H54 (cell line): ENCODE measurements at places on chromosomes 2 and 18.

DNA sequence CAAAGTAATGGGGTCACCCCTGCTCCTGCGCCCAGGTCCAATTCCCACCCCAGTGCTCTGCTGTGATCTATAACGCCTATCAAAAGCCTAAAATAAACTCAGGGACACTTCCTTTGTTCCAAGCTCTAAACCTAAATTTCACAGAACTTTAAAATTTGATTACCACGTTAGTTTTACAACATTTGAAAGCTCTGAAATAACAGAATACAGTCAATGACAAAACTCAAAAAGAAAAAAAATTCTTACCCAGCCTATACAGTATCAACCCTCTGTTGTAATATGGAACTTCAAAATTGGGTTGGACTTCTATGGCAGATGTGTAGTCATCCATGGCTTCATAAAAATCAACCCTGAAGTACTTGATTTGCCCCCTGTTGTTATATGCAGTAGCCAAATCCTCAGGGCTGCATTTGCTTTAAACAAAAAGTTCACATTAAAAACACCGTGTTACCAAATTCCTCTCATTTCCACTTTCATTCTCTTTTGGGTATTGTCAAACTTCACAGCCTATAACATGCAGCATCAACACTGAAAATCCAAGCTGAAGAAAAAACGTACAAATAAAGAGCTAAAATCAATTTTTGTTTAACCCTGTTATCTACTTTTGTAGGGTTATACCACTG, 4.0 kb downstream of the TTC32 start:
- no peak for DNase-seq

- no peak for DNase-seq
Measured at GRCh38 chr2:25822190-25823117, 55.8 kb downstream of the ASXL2 start.

DNA sequence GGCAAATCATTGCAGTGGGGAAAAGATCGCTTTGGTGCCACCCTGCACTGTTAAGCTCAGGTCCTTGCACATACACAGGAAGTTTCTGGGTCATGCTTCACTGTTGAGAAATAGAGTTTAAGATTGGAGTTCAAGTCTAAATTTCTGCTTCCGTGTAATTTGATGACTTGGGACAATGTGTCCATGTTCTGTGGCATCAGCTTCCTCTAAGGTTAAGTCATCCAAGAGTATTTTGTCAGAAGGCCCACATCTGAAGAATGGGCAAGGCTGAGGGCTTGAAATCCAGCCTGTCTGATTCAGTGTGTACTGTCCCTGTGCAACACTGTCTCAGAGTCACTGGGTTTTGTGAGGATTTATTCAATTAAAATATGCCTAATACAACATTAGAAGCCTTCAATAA, 880.7 kb downstream of the SUCLG1 start:
- no peak for DNase-seq

DNA sequence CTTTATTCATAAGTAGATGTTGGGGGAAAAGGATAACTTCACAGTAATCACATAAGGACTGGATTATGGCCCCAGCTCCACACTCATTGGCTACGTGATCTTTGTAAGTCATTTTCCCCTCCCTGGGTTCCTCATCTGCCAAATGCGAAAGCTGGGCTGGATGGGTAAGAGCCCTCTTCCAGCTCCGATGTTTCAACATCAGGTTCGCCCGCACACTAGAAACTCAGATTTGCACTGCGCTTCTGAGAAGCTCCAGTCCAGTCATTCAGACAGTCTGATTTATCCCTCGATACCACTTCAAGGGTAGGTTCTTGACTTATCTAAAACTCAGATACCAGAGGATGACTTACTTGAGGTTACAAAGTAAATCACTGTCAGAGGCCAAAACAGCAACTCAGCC, 31.0 kb upstream of the RMDN2 start:
- no peak for DNase-seq

DNA sequence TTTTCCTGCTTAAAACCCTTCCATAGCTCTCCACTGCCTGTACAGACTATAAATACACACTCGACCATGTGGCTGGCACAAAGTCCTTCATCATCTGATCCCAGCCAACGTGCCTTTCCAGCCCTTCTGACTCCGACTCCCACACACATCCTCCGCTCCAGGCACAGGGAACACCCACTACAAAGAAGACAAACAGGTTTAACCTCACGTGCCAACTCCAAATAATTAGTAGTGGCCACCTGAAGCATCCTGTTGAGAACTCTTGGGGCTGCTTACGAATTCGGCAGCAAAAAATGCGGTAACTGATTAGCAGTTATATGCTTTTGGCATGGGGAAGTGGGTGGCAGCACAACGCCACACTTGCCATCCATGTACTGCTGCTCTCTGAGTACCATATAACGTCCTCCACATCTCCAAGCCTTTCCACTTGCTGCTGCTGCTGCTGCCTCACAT, 12.1 kb downstream of the SPIRE1 start:
- no peak for DNase-seq

DNA sequence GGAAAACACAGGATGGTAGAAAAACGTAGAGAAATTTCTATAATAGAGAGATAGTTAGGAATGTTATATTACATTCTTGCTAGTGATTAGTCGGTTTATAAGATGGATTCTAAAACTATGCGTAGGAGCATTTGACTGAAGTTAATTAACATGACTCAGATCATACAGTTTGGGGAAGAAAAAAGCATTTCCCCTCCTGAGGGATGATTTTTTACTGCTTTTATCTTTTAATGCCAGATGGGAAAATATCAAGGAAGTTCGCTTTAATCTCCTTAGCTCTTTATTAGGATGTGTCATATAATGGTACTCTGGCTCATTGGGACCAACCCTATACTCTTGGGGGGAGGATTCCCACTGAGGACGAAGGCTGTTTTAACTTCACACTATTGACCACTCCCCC, 502.1 kb downstream of the TGIF1 start:
- no peak for DNase-seq

DNA sequence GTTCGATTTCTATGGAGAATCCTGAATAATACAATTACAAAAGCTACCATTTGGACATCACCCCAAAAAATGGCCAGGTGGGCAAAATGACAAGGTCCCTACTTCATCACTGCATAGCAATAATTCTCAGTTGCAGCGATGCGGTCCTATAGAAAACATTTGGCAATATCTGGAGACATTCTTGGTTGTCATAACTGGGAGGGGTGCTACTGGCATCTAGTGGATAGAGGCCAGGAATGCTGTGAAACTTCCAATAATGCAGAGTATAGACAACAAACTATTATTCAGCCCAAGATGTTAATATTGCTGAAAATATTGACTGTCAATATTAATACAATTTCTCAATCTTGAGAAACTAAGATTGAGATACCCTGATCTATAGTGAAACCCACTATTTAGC, 637.8 kb upstream of the PKDCC start:
- no peak for DNase-seq

- no peak for DNase-seq
Measured at GRCh38 chr18:8167673-8168072, 441.6 kb upstream of the RAB12 start.

DNA sequence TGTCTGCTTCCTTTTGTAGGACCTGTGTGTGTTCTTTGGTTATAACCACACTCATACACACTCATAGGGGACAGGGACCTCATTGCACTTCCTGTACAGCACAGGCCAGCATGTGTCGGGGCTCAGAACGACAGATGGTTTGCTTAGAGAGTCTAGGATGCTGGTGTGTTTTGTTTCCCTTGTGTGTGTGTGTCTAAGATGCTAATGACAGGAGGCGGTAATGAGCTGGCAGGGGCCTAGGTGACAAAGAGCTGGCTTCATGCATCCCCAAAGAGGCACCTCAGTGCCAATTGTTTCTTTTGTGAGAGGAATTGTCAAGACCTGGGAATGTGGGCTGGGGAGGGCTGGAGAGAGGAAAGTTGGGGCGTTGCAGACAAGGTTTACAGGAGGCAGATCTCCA, 66.6 kb downstream of the CELF4 start:
- no peak for DNase-seq

- no peak for DNase-seq
Measured at GRCh38 chr2:217167531-217167930, 307.7 kb upstream of the TNP1 start.

- DNase-seq, result no peak
Measured at GRCh38 chr2:181153886-181154285, 173.5 kb downstream of the UBE2E3 start.

- DNase-seq, result no peak
Measured at GRCh38 chr2:241885291-241885945, 15.9 kb downstream of the RTP5 start.

DNA sequence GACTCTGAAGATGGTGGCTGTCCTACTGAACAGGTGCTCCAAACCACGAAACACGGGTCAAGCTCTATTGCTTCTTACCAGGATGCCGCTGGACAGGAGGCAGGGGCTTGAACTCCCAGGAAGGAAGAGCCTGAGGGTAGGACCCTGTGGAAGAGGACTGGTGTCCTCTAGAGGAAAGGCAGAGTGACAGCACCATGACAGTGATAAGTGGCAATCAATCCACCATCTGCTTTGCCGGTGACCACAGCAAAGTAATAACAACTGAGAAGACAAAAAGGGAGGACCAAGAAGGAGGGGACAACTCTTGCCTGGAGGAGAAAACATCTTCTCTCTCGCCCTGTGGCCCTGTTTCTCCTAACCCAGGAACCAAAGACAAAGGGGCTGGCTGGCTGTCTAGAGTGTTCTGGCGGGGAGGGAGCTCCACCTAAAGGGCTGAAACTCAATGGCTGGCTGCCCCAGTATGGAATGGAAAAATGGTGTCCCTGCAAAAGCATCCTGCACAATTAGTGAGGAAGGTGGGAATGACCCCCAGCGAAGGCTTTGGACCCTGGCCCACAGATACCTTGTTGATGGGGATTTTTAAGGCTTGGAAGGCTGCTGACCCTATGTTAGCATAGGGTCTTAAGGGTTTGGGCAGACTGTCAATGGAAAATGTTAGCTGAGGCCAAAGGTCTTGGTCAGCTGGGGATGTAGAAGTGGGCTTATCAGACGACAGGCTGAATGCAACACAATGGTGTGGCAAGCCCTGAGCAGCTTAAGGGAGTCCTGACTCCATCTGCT, 35.4 kb downstream of the PROC start:
- DNase-seq, result no peak

DNA sequence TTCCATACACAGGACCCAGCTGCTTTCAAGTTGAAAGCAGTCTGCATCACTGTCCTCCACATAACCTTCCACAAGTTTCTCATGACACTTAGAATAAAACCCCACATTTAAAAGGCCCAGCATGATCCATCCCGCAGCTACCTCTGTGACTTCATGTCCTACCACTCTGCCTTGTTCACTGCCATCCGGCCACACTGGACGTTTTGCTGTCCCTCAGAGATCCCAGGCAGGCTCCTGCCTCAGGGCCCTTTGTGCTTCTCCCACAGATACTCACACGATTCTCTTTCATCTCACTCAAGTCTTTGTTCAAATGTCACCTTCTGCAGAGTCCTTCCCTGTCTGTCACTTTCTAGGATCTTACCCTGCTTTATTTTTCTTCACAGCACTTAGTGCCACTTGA, 232.9 kb upstream of the BOD1L2 start:
- DNase-seq, result no peak

- peak; percentile 39 for DNase-seq
Measured at GRCh38 chr2:53475321-53475720, 292.3 kb upstream of the CHAC2 start.

- DNase-seq, result no peak
Measured at GRCh38 chr2:112699984-112700667, 20.7 kb upstream of the NT5DC4 start.

GRCh38 chr2:233980955-233981561, 63.9 kb downstream of the TRPM8 start:
- no peak for DNase-seq

GRCh38 chr2:169759987-169760386, 26.4 kb downstream of the KLHL23 start:
- no peak for DNase-seq

DNA sequence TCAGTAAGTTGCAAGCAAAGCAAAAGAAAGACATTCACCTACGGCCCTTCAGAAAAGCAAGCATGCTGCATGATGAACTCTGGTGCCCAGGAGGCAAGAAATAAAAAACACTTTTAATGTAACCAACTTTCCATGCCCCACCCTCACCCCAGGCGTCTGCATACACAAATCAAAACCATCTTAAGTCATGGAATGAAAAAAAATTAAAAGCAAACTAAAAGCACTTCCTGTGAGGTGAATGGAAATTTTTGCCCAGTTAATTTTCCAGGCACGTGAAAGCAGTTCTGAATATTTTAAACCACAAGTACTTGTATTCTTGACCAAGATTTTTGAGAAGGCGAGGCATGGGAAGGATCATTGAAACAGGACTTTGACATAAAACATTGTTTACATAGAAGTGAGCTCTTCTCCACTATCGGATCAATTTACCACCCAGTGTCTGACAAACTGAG, 2.5 kb upstream of the ICOS start:
- DNase-seq, result no peak

- DNase-seq, result no peak
Measured at GRCh38 chr2:224287531-224287930, 114.4 kb downstream of the FAM124B start.

DNA sequence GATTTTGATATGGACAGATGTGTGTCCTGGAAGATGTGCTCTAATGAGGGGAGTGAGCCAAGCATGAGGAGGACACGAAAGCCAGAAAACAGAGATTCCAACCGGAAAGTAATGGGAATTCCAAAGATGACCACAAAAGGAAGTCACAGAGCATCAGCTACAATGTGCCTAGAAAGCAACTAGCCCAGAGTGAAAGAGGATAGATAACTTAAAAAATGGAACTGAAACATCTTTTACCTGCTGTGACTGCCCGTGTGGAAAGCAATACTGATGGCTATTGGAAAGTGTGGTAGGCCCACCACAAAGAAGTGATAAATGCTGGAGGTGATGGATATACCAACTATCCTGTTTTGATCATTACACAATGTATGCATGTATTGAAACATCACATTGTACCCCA, 21.6 kb downstream of the DNMT3A start:
- no peak for DNase-seq

- no peak for DNase-seq
Measured at GRCh38 chr18:61209801-61210200, 123.4 kb upstream of the CDH20 start.

- no peak for DNase-seq
Measured at GRCh38 chr2:124609667-124610066, 584.6 kb downstream of the CNTNAP5 start.

- no peak for DNase-seq
Measured at GRCh38 chr2:127453013-127453391, 34.8 kb downstream of the PROC start.

- DNase-seq, result peak; percentile 17
Measured at GRCh38 chr2:38106405-38107094, 30.6 kb upstream of the CYP1B1 start.

- DNase-seq, result no peak
Measured at GRCh38 chr2:232984451-232985207, 28.4 kb downstream of the NGEF start.
